ENCODE measurements at places on chromosomes 7 and 10. TPM values are rescaled to one million over a fixed set of nuclear protein-coding genes. Genes with fewer than 3 reads are reported as not detected.

ARHGEF35 gene
- 1.7 TPM for polyA plus RNA-seq

ZNF804B gene
- polyA plus RNA-seq: not detected

NUTM2A gene
- polyA plus RNA-seq: 3.0 TPM

HMX2 gene
- not detected for polyA plus RNA-seq

CUZD1 gene
- 1.3 TPM for polyA plus RNA-seq

GRB10 gene
- 19.3 TPM for polyA plus RNA-seq

GPR15LG gene
- polyA plus RNA-seq: not detected

TUBB8 gene
- 0.26 TPM for polyA plus RNA-seq

ZNF365 gene
- 0.16 TPM for polyA plus RNA-seq

BRAF gene
- 13.1 TPM for polyA plus RNA-seq

Data from muscle of back (tissue), 13 donors.